Fibroblast of skin of left quadriceps (primary cell): ENCODE measurements at places on chromosomes 4 and X.

DNA sequence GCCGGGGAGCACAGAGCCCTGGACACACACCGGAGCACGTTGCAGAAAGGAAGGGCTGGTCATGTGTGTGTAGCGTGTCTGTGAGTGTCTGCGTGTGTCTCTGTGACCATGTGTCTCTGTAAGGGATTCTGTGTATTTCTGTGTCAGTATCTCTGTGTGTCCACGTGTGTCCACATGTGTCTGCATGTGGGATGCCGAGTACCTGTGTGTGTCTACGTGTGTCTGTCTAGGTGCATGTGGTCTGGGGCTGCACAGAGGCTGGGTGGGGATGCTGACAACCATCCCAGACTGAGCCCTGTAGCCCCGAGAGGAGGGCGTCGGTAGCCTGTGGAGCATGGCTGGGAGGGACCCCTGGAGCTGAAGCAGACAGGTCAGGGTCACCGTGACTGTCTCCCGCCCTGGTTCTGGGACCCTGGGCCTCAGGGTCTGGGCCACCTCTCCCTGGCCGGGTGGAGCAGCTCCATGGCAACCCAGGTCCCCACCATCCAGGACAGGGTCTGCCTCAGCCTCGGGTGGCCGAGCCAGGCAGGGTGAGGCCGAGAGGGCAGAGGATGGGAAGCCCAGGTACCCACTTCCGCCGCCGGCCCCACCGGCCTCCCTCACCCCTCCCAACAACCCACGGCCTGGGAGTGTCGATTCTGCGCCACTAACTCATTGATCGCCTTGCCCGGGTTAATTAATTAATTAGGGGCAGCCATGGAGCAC is 122.7 kb downstream of the FAM53A start:
- no peak for DNase-seq

GRCh38 chrX:121579016-121579760 is 531.8 kb downstream of the GLUD2 start:
- peak; percentile 3 for DNase-seq

DNA sequence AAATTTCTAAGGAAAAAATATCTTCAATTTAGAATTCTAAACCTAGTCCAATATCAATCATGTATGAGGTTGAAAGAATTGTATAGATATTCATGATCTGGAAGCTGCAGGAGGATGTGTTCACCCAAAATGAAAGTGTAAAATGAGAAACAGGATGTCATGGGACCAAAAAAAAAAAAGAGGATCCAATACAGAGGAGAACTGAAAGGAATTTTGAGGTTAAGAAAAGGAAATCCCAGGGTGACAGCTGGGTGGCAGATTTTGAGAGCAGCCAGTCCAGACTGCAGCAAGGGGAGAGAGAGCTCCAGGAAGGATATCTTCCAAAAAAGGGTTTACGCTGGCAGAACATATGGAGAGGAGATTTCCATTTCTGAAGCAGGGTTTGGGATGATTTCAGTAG is 38.9 kb downstream of the TLR10 start:
- no peak for DNase-seq

GRCh38 chr4:173230062-173230461 is 61.5 kb downstream of the GALNT7 start:
- DNase-seq: no peak

DNA sequence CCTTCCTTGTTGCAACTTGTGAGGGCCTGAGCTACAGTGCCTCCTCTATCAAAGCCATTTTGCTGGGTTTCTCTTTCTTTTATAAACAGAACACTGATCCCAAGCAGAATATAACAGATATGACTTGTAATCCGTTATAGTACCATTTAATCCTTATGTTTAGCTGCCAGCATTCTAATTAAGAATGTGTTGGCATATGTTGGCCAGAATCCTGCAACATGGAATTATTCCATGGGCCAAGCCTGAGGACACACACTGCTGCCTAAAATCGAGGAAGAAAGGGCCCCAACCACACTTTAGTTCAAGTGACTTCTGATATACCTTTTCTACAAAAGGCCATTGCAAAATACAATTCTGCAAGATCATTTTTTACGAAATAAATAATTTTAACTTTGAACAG is 28.0 kb downstream of the PALLD start:
- DNase-seq: no peak

DNA sequence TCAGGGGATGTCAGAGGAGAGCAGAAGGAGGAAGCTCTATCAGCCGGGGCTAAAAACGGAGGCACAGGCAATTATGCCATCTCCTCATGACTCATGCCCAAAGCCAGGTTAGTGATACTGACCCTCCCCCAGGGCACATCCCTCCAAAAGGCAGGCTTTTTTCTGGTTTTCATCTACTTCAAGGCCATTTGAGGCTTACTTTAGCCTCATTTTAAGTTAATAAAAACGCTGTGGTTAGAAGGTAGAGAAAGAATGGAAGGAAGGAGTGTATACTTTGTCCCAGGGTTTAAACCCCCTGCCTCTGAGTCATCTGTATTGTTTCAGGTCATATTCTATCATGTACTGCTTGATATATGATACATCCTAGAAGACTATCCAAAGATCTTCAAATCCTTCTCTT is 89.7 kb upstream of the NDP start:
- DNase-seq: no peak

DNA sequence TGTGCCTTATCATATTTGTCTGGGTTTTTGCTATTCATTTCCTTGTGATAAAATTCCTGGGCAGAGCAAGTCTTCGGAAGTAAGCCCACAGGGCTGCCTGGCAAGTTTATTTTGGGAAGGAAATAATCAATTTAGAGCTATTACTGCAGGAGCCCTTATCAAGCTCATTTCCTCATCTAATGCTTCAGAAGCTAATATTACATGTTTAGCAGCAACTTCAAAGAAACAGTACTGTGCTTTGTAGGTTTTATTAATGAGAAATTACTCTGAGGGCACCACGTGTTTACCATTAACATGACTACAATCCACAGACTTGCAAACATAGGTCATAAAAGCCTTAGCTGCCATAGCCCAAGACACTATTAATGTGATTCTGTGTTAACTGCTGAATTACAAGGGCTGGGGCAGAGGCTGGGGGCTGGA is 540.0 kb downstream of the SPRY1 start:
- no peak for DNase-seq

DNA sequence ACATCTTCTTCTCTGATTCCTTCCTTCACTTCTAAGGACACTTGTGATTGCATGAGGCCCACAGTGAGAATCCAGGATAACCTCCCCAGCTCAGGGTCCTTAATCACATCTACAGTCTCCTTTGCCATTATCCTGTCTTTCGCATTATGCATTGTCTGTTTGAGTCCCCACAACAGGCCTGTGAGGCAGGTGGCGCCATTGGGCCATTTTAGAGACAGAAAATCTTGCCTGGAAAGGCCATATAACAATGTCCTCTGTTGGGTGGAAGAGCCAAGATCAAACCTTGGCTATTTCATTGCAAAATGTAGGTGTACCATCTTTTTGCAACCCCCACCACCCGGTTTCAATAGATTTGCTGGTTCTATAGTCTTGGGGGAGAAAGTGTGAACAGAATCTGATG is 11.8 kb upstream of the DCUN1D4 start:
- DNase-seq: peak; percentile 12

GRCh38 chr4:38782452-38783108 is at the start of gene TLR10:
TLR10 (minus strand) TSS chr4:38782990; CDS start chr4:38775590, 7,400 bp downstream.
- peak; percentile 12 for DNase-seq

- no peak for DNase-seq
Observed at GRCh38 chr4:8404791-8405515, 35.6 kb downstream of the ACOX3 start.

DNA sequence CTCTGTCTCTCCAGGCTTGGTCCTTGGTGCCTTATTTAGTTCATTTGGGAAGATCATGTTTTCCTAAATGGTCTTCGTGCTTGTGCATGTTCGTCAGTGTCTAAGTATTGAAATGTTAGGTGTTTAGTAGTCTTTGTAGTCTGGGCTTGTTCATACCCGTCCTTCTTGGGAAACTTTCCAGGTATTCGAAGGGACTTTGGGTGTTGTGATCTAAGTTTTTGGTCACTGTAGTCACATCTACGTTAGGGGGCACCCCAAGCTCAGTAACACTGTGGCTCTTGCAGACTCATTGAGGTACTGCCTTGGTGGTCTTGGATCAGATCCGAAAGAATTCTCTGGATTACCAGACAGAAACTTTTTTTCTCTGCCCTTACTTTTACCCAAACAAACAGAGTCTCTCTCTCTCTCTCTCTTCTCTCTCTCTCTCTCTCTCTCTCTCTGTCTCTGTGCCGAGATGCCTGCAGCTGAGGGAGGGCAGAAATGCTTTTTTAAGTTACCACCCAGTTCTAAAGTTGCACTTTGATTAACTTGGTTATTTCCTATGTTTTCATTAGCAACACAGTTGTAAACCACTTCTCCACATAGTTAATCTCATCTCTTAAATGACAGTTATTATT is 67.6 kb upstream of the SLC7A3 start:
- peak; percentile 19 for DNase-seq

- DNase-seq: no peak
Observed at GRCh38 chr4:169811476-169811875, 53.7 kb upstream of the HPF1 start.

- no peak for DNase-seq
Observed at GRCh38 chr4:74175379-74175778, 17.5 kb downstream of the MTHFD2L start.

- DNase-seq: no peak
Observed at GRCh38 chrX:47936224-47936939, 67.4 kb downstream of the ZNF182 start.
